ENCODE measurements at places on chromosomes 12 and 14.

GRCh38 chr12:106982229-106982628 is 4.7 kb downstream of the MTERF2 start:
- no peak for DNase-seq

GRCh38 chr12:130703733-130704375 is 12.2 kb downstream of the RIMBP2 start:
- no peak for DNase-seq

GRCh38 chr14:98101323-98101722 is 1170.7 kb downstream of the BCL11B start:
- DNase-seq, result no peak

DNA sequence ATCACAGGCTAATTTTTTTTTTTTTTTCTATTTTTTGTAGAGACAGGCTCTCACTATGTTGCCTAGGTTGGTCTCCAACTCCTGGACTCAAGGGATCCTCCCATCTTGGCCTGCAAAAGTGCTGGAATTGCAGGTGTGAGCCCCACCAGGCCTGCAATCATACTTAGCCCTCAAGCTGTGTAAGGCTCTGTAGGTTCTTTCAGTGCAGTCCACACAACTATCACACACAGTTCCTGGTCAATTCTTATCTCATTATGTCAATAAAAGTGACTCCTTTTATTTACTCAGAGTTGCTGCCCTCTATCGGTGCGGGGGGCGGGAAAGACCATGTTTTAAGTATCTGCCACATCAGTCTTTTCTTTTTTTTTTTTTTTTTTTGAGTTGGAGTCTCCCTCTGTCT is 29.0 kb downstream of the SLC2A3 start:
- peak; percentile 19 for DNase-seq

GRCh38 chr12:19189522-19189921 is 60.0 kb downstream of the PLEKHA5 start:
- no peak for DNase-seq

- no peak for DNase-seq
Observed at GRCh38 chr14:34425095-34425851, 36.8 kb downstream of the SPTSSA start.

- no peak for DNase-seq
Observed at GRCh38 chr12:115044073-115044472, 360.1 kb upstream of the TBX3 start.

DNA sequence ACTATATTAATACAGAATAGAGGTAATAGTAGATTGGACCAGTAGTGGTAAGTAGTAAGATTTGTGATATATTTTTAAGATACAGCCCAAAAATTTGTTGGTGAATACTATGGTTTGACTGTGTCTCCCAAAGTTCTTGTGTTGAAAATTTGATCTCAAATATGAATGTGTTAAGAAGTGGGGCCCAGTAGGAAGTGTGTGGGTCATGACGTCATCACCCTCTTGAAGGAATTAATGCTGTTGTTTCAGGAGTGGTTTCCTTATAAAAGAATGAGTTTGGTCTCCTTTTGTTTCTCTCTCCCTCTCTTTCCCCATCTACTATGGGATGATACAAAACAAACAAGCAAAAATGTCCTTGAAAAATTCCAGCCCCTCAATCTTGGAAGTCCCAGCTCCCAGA is 16.3 kb downstream of the LUM start:
- DNase-seq, result no peak

- no peak for DNase-seq
Observed at GRCh38 chr14:22407033-22407432, 182.0 kb downstream of the DAD1 start.

DNA sequence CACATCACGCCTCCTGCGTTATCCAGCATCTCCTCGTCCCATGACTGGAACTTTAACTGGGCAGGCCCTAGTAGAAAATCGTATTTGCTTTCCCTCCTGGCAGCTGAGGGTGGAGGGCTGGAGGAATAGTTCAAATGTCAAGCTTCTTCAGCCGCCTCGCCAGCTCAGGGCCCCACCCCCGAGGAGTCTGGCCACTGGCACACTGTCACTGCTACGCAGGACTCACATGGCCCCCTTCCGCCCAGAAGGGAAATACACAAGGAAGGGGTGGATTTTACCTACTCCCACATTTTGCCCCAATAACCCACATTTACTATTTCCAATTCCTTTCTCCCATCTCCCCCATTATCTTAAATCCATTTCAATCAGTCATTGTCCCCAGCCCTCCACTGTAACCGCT is 8.6 kb downstream of the SLC6A13 start:
- DNase-seq, result no peak

GRCh38 chr14:68182492-68182891 is 362.9 kb downstream of the RAD51B start:
- peak; percentile 6 for DNase-seq
